ENCODE measurements at places on chromosomes 2 and 18. TPM values are rescaled to one million over a fixed set of nuclear protein-coding genes. Genes with fewer than 3 reads are reported as not detected.
A peak's percentile ranks its signal among the peaks of the same experiment; 100 is the strongest.

OBSL1 gene
- total RNA-seq: 9.6 TPM

TCF23 gene
- total RNA-seq: 0.14 TPM

COLEC12 gene
- total RNA-seq: 5.6 TPM

ABCG8 gene
- under 0.01 TPM for total RNA-seq

CFAP53 gene
- 0.47 TPM for total RNA-seq

STAT4 gene
- total RNA-seq: 7.5 TPM

SERPINB3 gene
- total RNA-seq: 2.6 TPM

- DNase-seq: no peak
- peaks cover 54% of the 10 kb centered on the region for H3K27me3 ChIP-seq
- no peak overlapping the region for H3K27ac ChIP-seq
- peaks cover 21% of the 10 kb centered on the region for H3K4me1 ChIP-seq
- H3K4me3 ChIP-seq: peak overlapping the region; percentile 54
- no peaks in the 10 kb centered on the region for H3K36me3 ChIP-seq
Measured at GRCh38 chr2:134718023-134718816, 580 bp downstream of the TMEM163 start.

DNA sequence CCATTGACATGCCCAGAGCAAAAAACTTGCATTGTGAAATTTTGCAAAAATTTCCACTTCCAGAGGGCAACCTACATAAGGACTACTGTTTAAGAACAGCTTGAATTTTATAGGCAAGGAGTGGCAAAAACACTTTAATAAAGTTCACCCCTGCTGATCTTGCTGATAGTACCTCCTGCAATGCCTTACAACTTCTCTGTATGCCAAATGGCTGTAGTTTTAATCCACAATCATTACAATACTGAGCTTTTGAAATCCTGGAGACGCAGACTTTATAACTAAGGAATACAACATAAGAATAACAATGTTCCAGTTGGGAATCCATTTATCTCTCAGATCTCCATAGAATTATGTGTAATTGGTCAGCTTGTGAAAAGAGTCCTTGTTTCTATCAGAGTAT is 247.5 kb downstream of the KCNJ3 start:
- H3K4me1 ChIP-seq: no peaks in the 10 kb centered on the region
- no peaks in the 10 kb centered on the region for H3K36me3 ChIP-seq
- no peaks in the 10 kb centered on the region for H3K27me3 ChIP-seq
- H3K27ac ChIP-seq: no peak overlapping the region

GRCh38 chr2:9703701-9704221 is 73.0 kb upstream of the YWHAQ start:
- H3K27ac ChIP-seq: no peak overlapping the region
- no peaks in the 10 kb centered on the region for H3K36me3 ChIP-seq
- H3K4me3 ChIP-seq: no peak overlapping the region

GRCh38 chr2:200483729-200484198 is 26.1 kb downstream of the KCTD18 start:
- no peaks in the 10 kb centered on the region for H3K27me3 ChIP-seq
- no peaks in the 10 kb centered on the region for H3K4me1 ChIP-seq
- H3K4me3 ChIP-seq: no peak overlapping the region
- no peak for DNase-seq
- H3K27ac ChIP-seq: no peak overlapping the region
- no peaks in the 10 kb centered on the region for H3K36me3 ChIP-seq

- H3K4me3 ChIP-seq: no peak overlapping the region
- no peaks in the 10 kb centered on the region for H3K36me3 ChIP-seq
- no peak overlapping the region for H3K27ac ChIP-seq
- no peak for DNase-seq
Measured at GRCh38 chr2:162333968-162334367, 10.0 kb upstream of the GCA start.

- DNase-seq: no peak
- no peak overlapping the region for H3K4me3 ChIP-seq
- H3K27ac ChIP-seq: peak overlapping the region; percentile 96
- no peaks in the 10 kb centered on the region for H3K36me3 ChIP-seq
Measured at GRCh38 chr2:54898456-54899226, 151.6 kb downstream of the RTN4 start.

- H3K27me3 ChIP-seq: no peaks in the 10 kb centered on the region
- H3K4me1 ChIP-seq: no peaks in the 10 kb centered on the region
- no peak for DNase-seq
- no peak overlapping the region for H3K27ac ChIP-seq
Measured at GRCh38 chr2:204503869-204504268, 41.4 kb upstream of the PARD3B start.

- no peak overlapping the region for H3K27ac ChIP-seq
- H3K27me3 ChIP-seq: peaks cover 13% of the 10 kb centered on the region
- H3K36me3 ChIP-seq: no peaks in the 10 kb centered on the region
- no peak for DNase-seq
- H3K4me1 ChIP-seq: peaks cover 16% of the 10 kb centered on the region
Measured at GRCh38 chr18:12403601-12404506, 3.9 kb upstream of the PRELID3A start.

DNA sequence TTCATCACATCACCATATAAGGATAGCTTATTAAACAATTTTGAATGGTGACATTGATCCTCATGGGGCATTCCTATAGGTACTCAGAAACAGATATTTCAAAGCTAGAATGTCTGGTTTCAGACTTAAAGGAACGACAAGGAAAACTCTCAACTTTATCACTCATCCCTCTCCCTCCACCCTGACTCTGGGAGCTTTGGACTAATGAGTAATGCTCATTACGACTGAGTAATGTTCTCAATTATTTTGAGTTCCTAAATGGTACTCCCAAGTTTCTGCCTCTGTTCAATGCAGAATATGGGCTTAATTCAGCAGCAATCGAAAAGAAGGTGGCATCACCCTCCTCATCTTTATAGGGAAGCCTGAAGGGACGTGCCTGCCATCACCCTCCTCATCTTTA is 43.4 kb downstream of the RFX8 start:
- no peak for DNase-seq
- H3K4me3 ChIP-seq: no peak overlapping the region
- H3K36me3 ChIP-seq: peaks cover under 1% of the 10 kb centered on the region

GRCh38 chr2:237264480-237265219 is 149.3 kb downstream of the COL6A3 start:
- no peak overlapping the region for H3K27ac ChIP-seq
- DNase-seq: no peak
- H3K27me3 ChIP-seq: no peaks in the 10 kb centered on the region
- H3K4me1 ChIP-seq: no peaks in the 10 kb centered on the region
- no peaks in the 10 kb centered on the region for H3K36me3 ChIP-seq

DNA sequence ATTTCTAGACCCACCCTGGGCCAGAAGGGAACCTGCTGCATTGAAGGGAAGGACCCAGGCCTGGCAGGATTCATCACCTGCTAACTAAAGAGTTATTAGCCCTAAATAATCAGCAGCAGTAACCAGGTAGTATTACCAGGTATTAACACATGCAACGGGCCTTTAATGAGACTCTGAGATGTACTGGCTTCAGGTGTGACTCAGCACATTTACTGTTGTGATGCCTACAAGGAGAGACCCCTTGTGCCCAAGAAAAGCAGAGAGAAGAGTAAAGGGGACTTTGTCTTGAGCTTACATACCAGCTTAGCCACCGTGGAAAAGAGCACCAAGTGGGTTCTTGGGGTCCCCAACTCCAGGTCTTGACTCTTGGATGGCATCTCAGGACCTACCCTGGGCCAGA is 243.1 kb upstream of the SLC39A10 start:
- no peaks in the 10 kb centered on the region for H3K27me3 ChIP-seq
- H3K4me1 ChIP-seq: no peaks in the 10 kb centered on the region
- H3K36me3 ChIP-seq: no peaks in the 10 kb centered on the region
- no peak overlapping the region for H3K27ac ChIP-seq
- no peak overlapping the region for H3K4me3 ChIP-seq

DNA sequence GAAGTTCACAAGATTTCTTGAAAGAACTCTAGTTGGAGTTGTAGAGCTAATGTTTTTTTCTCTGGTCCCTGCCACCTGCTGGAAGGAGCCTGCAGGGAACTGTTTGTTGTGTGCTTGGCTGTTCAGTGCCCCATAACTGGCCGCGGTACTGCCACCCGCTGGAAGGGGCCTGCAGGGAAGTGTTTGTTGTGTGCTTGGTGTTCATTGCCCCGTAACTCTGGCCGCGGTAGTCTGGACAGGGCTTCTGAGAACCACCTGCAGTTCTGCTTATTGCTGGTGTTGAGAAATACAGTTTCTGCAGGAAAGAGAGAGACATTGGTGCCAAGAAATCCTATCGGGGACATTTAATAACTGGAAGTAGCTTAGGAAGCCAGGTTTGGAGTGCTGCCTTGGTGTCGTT is 58.1 kb downstream of the AGAP1 start:
- H3K36me3 ChIP-seq: no peaks in the 10 kb centered on the region
- no peaks in the 10 kb centered on the region for H3K4me1 ChIP-seq
- H3K27ac ChIP-seq: no peak overlapping the region
- DNase-seq: no peak

- no peaks in the 10 kb centered on the region for H3K36me3 ChIP-seq
- peak; percentile 9 for DNase-seq
- H3K4me3 ChIP-seq: no peak overlapping the region
Measured at GRCh38 chr18:58135701-58136331, 91.8 kb downstream of the NEDD4L start.

DNA sequence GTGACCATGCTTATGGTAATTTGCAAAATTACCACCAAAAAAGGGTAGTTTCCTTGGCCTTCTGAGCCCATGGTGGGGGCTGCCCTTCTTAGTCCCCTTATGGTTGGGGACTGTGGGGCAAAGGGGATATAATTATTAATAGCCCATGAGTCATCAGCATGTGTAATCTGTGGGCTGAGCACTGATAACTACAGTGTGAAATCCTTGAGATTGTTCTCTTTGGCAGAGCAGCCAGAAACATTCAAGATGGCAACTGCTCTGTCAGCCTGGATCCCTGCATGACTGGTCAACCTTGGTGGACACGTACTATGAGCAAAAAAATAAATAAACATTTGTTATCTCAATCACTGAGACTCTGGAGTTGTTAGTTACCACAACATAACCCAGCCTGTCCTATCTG is 61.3 kb downstream of the MGAT4A start:
- H3K27ac ChIP-seq: no peak overlapping the region
- no peak overlapping the region for H3K4me3 ChIP-seq
- DNase-seq: no peak
- peaks cover 47% of the 10 kb centered on the region for H3K36me3 ChIP-seq
- H3K4me1 ChIP-seq: peaks cover 9% of the 10 kb centered on the region
- no peaks in the 10 kb centered on the region for H3K27me3 ChIP-seq

DNA sequence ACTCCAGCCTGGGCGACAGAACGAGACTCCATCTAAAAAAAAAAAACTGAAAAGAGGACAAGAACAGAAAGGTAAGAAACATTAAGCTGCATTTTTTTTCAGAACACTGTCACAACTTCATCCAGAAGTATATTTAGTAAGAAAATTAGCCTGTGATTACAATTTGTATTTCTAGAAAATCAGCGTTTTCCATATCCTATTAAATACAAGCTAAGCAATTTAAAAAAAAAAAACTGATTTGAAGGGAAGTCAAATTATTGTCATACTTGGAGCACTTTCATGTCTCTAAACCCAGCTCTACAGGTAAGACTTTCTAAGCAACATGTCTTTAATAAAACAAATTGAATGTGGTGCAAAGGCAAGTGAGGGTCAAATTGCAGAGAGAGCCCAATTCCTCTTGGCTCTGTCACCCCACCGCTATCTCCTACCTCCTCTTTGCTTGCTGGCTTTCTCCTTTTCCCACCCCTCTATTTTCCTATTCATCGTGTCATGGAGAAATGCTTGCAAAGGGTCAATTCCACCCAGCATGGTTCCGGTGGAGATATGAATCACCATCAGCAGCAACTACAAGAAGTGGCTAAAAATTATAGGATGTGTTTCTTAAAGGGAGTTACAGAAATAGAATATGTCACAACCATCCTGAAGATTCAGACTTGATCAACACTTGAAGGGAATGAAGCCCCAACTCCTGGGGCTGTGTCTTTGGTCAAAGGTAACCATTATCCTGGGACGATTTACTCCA is 68.4 kb upstream of the BCL11A start:
- H3K4me3 ChIP-seq: no peak overlapping the region
- DNase-seq: no peak
- H3K4me1 ChIP-seq: no peaks in the 10 kb centered on the region
- no peaks in the 10 kb centered on the region for H3K27me3 ChIP-seq
- no peaks in the 10 kb centered on the region for H3K36me3 ChIP-seq

GRCh38 chr18:34738175-34738894 is 28.2 kb downstream of the DTNA start:
- H3K4me3 ChIP-seq: no peak overlapping the region
- no peaks in the 10 kb centered on the region for H3K27me3 ChIP-seq
- H3K27ac ChIP-seq: no peak overlapping the region
- DNase-seq: no peak

- peak overlapping the region; percentile 61 for H3K4me3 ChIP-seq
- peaks cover 25% of the 10 kb centered on the region for H3K36me3 ChIP-seq
- no peaks in the 10 kb centered on the region for H3K27me3 ChIP-seq
- DNase-seq: no peak
- no peak overlapping the region for H3K27ac ChIP-seq
- peaks cover 6% of the 10 kb centered on the region for H3K4me1 ChIP-seq
Measured at GRCh38 chr2:74464406-74464805, 776 bp downstream of the MOGS start.

DNA sequence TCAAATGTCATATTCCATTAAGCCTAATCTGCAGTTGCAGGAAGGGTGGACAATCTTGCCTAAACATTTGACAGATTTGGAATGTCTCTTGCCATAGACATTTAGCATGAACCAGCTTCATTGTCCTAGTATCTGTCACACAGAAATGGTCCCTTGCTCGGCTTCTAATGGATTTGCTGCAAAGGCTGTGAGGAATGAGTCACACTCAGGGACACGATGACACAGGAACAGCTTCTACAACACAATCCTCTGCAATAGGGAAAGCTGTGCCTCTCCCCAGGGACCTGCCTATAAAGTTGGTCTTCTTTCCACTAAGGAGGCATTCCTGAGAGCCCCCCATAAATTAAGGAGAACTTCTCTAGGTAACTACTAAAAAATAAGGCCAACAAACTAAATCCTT is 155.1 kb upstream of the L3MBTL4 start:
- no peaks in the 10 kb centered on the region for H3K4me1 ChIP-seq
- no peak for DNase-seq
- no peaks in the 10 kb centered on the region for H3K36me3 ChIP-seq
- H3K27me3 ChIP-seq: no peaks in the 10 kb centered on the region
- H3K27ac ChIP-seq: no peak overlapping the region
- H3K4me3 ChIP-seq: no peak overlapping the region

All from thymus (tissue), 14 donors.